ENCODE measurements at places on chromosomes 1 and 21. TPM values are rescaled to one million over a fixed set of nuclear protein-coding genes. Genes with fewer than 3 reads are reported as not detected.

GRCh38 chr1:234256359-234256758, 116.9 kb upstream of the COA6 start:
- no peak for DNase-seq

- DNase-seq: no peak
Observed at GRCh38 chr1:217228689-217229088, 402.2 kb downstream of the GPATCH2 start.

Gene MARK1
- total RNA-seq: not detected

Gene ALX3
- total RNA-seq: not detected

Gene FAAH
- 2.4 TPM for total RNA-seq

DNA sequence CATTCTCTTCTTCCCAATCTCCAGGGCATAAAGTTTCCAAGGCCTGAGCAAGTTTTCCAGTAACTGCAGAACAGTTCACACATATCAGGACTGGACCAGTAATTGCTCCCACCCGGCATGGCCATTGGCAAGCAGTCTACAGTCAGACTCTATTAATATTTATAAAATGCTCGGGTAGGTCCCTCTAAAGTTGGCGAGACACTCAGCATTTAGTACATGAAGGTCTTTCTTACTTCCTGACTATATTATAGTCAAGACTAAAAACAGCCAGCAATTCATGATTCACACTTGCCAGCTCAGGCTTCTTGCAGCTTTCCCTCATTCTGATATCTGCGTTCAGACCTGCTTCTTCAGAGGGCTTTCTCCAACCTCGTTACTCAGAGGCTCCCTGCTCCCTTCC, 25.4 kb downstream of the GADD45A start:
- DNase-seq: no peak

DNA sequence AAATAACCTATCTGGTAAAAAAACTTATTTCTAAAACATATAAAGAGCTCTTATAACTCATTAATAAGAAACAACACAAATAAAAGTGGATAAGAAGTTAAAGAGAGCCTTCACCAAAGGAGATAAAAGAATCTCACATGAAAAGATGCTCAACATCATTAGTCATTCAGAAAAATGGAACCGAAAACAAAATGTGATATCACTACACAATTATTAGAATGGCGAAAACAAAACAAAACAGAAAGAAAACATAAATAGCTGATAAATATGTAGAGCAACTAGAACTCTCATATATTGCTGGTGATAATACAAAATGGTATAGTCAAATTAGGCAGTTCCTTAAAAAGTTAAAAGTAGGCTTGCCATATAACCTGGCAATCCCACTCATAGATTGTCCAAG, 1109.3 kb downstream of the PLA2G4A start:
- DNase-seq: no peak

GRCh38 chr1:185207980-185208602, 51.1 kb downstream of the SWT1 start:
- DNase-seq: no peak

Gene TRIM45
- 1.5 TPM for total RNA-seq

GRCh38 chr1:218165701-218166114, 119.4 kb upstream of the RRP15 start:
- DNase-seq: no peak

DNA sequence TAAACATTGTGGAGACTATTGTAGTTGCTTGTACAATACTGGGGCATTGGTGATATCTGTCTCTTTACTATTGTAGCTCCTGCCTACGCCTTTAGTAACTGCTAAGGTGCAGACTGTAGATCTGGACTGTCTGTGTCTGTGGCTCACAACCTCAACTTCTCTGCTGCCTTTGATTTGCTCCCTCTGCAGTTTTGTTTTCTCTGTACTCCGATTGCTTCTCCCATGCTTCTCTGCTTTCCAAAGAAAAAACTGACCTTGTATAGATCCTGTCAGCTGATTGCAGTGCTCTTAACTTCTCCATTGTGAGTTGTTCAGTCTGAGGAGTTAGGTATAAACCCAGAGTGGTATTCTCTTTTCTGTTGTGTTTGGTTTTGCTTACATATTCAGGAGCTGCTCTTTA, 15.3 kb downstream of the MAGI3 start:
- DNase-seq: no peak
